ENCODE measurements at places on chromosomes 16 and 17.

DNA sequence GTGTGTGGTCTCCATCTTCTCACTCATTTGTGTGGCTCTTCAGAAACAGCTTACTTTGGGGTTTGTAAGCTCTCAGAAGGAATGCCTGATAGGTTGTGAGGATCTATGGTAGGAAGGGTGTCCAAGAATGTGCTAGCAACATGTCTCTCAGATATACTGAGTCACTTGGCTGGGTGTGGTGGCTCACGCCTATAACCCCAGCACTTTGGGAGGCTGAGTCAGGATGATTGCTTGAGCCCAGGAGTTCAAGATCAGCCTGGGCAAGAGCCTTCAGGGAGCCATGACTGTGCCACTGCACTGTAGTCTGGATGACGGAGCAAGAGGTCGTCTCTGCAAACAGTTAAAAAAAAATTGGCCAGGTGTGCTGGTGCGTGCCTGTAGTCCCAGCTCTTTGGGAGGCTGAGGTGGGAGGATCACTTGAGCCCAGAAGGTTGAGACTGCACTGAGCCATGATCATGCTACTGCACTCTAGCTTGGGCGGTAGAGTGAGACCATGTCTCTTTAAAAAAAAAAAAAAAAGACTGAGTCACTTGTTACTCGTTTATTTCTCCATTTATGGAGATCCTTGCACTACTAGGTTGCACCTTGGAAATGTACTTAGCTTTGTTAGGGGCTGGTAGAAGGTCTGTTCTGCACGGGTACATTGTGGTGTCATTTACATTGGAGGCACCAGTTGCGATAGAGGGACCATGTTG is 232.0 kb downstream of the SNX29 start:
- no peak for DNase-seq

DNA sequence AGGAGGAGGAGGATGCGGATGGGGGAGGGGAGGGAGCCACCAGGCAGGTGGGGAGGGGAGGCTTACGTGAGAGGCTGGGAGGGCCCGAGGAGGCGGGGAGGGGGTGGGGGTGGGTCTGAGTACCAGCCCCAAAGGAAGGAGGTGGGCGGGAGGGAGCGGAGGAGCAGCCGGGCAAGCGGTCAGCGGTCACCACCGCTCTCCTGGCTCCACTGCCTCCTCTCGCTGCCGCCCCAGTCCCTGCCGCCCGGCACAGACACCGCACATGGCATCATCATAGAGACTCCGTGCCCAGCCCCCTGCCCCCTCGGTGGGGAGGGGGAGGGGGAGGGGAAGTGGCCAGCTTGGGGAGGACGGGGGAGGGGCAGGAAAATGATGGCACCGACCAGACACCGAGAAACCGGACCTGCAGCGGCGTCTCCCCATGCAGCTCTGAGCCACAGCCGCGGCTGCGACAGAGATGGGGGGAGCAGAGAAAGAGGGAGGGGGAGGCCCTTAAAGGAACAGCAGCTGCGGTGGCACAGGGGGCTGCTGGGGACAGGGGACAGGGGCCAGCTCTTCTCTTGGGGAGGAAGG is at the start of gene TLCD3B:
TLCD3B (minus strand) TSS at position 431 of the 573 bp plus-strand sequence. CDS start 744 bp downstream, outside the sequence.
- no peak for DNase-seq

- peak; percentile 31 for DNase-seq
Observed at GRCh38 chr17:60142872-60143499, 6.8 kb upstream of the CA4 start.

DNA sequence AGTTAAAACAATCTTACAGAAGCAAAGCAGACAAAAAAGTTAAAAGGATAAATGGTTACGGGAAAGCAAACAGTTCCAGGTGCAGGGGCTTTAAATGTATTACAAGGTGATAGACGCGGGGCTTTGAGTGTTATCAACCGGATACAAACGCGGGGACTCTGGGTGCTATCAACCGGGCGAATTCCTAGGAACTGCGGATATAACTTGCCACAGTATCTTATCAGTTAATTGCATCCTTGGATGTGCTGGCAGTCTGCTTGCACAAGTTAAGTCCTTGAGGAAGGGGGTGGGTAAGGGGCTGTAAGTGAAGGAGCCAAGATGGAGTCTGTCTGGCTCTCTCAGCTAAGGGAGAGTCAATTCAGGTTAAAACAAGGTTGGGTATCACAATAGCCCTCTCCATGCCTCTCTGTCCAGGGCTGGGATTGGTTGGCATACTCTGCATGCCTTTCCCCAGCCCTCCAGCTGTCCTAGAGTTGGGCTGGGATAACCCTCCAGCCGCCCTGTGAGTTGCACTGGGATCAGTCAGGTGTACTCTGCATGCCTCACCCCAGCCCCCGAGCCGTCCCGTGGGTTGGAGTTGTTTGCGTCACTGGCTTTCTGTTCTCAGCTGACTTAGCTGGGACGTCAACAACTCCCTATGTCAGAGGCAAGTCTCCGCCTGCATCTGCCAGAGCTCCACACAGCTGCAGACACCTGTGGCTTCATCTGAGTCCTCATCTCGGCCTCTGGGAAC is 40.9 kb downstream of the TMEM235 start:
- DNase-seq, result no peak

GRCh38 chr17:2266865-2267228 is 36.7 kb downstream of the SMG6 start:
- no peak for DNase-seq

GRCh38 chr16:50974438-50975036 is 176.5 kb downstream of the SALL1 start:
- no peak for DNase-seq

- DNase-seq, result no peak
Observed at GRCh38 chr17:34609210-34609609, 29.8 kb downstream of the TMEM132E start.

- no peak for DNase-seq
Observed at GRCh38 chr17:82566129-82566960, 46.8 kb downstream of the FOXK2 start.

- no peak for DNase-seq
Observed at GRCh38 chr17:67546578-67547527, 169.8 kb downstream of the PITPNC1 start.

DNA sequence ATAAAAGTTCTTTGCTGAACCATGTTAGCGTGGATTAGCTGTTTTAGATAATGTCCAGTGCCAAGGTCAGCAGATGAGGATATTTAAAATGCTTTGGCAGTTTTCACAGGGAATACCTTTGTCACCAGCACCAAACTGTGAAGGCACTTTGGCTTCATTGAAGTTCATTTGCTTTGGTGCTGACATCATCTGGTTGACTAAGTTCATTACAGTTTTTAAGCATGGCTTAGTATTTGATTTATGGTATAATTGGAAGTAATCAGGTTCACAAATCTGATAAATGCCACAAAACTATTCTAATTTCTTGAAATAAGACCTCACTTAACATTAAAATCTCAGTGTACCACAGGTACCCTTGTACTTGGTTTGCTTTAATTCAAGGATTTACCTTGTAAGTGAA is 4.3 kb downstream of the GID4 start:
- DNase-seq, result no peak

DNA sequence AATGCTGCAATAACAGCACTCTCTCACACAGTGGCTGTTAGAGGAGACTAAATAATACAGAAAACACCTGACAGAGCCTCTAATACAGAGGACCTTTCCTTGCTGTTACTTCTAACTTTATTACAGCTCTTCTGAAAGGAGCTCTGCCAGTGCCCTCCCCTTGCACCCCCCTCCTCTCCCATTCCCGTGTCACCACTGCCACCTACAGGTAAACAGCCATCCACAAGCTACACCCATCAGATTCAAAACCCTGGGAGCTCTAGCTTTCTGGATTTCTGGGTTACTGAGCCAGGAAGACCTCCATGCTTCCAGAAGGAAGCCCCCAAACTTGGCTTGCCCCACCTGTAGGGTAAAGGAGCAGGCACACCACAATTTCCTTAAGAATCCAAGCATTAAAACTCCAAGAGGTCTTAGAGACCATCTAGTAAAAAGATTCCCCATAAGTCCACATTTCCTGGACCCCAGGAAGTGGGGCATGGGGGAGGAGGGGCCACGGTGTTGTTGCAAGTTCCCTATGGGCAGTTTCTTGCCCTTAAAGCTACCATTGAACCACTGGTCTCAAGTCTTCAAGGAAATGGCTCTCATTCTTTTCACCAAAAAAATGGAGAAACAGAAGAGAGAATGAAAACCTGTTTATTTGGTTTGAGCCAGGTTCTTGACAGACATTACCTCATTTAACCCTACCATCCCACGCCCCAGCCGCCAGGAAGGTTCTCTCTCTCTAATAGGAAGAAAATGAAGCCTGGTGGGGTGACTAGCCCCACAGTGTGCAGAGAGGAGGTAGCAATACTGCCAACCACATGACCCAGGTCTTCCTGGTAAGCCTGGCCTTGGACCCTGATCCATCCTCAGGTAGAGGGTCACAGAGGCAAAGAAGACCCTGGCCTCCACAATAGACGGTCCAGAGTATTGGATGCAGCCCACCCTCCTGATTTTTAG is 52.8 kb downstream of the TOM1L2 start:
- peak; percentile 36 for DNase-seq

GRCh38 chr16:73717266-73717974 is 579.2 kb upstream of the PSMD7 start:
- no peak for DNase-seq

GRCh38 chr17:8719291-8720246 is 25.1 kb downstream of the CCDC42 start:
- DNase-seq, result no peak

DNA sequence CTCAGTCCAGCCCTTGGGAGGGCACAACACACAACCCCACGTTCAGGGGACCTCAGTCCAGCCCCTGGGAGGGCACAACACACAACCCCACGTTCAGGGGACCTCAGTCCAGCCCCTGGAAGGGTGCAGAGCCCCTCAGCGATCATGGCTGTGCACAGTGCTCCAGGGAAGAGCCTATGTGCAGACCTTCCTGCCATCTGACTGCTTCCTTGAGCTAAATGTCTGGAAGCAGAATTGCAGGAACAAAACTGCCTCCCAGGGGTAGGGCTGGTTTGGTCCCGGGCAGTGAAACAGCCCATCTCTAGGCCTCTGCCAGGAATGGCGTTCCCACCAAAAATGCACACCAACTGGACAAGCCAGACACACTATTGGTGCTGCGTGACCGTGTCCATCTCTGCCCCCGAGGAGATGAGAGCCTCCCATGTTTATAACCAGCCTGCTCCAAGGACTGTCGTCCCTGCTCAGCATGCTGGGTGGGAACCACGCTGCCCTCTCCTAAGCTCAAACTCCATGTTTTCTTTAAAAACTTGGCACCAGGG is 44.0 kb downstream of the ZNF276 start:
- no peak for DNase-seq

DNA sequence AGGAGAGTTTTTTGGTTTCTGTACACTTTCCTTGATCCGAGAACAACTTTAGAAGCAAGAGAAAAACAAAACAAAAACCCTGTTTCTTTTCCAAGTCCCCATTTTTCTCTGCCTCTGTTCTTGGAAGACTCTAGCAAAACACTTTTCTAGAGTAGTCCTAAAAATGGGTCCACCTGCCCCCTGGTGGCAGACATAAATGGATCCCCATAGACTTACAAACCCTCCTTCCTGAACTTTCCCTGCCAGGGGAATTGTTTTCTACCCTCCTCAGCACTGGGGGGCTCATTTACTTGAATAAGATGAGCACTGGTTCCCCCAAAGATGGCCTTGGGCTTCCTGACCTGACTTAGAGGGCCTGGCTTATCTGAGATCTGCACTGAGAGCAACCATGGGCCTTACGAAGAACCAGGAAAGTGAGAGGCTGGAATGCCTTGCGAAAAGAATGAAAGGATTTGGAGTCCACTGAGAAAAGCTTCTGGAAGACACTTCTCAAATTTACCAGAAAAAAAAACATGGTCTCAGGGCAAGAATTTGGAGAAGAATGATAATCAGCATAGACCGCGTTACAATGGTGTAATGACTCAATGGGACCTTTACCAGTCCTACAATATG is 48.0 kb upstream of the CDYL2 start:
- DNase-seq, result no peak

GRCh38 chr17:59465949-59466307 is 99.5 kb upstream of the DHX40 start:
- no peak for DNase-seq

DNA sequence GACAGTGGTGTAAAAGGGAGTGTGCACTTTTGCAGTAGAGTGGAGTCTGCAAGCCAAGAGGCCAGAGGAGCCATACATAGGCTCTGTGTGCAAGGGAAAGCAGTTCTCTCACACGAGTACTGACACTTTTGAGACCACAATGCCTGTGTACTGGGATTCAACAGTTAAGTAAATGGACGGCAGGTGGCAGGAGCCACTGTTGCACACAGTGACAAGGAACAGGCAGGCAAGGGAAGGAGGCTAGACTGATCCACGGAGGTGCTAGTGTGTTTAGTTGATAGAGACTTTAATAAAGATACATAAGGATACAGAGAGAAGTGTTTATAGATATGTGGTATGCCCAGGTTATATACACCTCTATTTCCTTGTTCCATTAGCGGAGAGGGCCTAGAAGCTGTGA is 67.0 kb downstream of the MPRIP start:
- DNase-seq, result no peak

GRCh38 chr17:44221084-44221861 is 1.8 kb upstream of the UBTF start:
- no peak for DNase-seq

DNA sequence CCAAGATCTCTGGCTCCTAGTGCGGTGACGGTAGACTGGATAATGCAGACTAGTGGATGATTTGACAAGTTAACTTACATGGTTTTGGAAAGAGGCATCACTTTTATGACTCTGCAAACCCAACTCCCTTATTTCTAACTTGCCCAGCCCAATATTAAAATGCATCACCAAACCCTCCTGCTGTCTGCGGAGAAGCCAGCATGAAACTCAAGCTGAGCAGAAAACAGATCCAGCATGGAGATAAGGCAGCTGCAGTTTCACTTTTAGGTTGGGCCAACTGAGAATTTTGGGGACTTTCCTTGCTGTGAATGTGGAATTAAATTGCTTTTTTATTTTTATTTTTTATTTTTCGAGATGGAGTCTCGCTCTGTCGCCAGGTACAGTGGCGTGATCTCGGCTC is 27.8 kb downstream of the CDH1 start:
- no peak for DNase-seq

GRCh38 chr17:29614349-29615047 is 8.2 kb downstream of the CORO6 start:
- no peak for DNase-seq

DNA sequence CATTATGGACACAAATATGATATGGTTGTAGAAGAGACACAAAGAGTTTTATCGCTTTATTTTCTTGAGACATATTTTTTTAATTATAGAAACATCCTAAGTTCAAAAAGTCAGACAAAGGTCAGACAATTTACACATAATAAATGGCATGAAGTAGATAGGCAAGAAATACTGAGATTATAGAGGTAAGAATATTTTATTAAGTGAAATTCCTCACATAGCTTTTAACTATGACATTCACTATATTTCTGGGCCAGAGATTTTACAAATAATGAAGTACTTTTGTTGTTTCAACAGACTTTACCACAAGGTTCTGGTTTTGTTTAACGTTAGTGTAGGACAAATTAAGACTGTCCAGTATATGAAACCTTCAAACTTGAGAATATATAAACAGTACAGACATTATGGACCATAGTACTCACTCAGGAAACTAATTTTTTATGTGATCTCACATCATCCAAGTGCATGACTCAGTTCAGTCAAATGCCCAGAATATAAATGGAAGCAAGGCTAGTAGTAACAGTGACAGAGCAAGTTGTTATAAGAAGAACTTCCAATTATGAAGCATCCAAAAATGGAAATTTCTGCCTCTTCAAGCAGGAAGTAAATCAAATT is 394.8 kb downstream of the KCNJ2 start:
- DNase-seq, result no peak
